ENCODE measurements at places on chromosomes 7 and 10.

GRCh38 chr10:68135922-68136792, 26.9 kb downstream of the MYPN start:
- DNase-seq: peak; percentile 9

- DNase-seq: peak; percentile 77
Measured at GRCh38 chr7:56092789-56093531, at the start of gene PHKG1. TSS of gene PHKG1 (minus strand) at chr7:56092952. CDS start at chr7:56088941, 4,011 bp downstream.

GRCh38 chr7:132526111-132526740, 50.0 kb downstream of the PLXNA4 start:
- no peak for DNase-seq

DNA sequence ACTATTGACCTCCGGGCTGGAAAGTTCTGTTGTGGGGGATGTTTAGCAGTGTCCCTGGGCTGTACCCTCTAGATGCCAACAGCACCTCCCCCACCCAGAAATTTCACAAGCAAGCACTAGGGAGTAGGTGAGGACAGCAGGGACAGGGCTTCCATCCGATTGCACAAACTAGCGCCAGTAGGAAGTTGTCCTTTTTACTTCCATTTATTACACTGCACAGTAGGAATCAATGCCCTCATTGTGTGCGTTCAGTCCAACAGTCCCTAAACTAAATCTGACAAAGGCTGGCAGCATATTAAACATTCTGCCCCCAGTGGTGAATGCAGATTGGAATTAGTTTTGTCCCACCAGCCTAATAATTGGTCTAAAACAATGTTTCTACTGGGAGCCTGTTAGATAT, 6.4 kb upstream of the SOSTDC1 start:
- no peak for DNase-seq

- no peak for DNase-seq
Measured at GRCh38 chr7:140967438-140967837, 42.7 kb upstream of the BRAF start.

DNA sequence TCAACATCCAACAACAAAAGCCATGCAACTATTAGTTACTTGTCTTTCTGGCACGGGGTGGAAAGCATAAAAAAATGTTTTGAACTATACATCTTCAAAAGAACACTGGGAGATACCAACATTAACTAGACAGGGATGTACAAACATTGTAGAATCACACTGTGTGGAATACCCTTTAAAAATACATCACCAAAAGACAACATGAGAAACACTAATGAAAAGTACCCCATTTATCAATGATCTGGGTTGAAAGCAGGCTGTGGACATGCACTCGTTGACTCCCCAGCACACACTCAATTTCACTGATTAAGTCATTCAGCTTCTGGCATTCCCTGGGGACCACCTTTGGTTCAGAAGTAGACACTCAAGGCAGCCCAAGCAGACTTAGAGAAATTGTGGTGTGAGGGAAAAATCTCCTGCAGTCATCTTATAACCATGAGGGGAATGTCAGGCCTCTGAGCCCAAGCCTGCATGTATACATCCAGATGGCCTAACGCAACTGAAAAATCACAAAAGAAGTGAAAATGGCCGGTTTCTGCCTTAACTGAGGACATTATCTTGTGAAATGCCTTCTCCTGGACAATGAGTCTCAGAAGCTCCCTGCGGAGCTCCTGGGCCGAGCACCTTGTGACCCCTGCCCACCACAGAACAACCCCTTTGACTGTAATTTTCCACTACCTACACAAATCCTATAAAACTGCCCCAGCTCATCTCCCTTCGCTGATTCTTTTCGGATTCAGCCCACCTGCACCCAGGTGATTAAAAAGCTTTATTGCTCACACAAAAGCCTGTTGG, 53.0 kb downstream of the CACUL1 start:
- DNase-seq: no peak

DNA sequence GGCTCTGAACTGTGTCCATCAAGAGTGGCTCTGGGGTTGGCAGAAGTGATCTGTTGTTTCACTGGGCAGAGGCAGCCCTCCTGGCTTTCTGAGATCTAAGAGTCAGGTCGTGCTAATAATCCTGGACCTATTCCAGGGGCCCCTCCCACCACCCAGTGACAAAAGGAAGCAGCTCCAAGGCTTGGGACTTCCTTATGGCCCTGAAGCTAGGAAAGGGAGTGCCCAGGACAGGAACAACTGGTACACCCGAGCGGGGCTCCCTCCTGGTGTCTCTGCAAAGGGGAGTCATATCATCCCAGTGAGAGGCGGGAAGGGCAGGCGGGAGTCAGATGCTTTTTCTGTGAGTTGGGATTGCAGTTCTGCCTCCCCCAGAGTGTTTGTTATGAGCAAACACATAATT, 32.3 kb downstream of the RPS24 start:
- no peak for DNase-seq

DNA sequence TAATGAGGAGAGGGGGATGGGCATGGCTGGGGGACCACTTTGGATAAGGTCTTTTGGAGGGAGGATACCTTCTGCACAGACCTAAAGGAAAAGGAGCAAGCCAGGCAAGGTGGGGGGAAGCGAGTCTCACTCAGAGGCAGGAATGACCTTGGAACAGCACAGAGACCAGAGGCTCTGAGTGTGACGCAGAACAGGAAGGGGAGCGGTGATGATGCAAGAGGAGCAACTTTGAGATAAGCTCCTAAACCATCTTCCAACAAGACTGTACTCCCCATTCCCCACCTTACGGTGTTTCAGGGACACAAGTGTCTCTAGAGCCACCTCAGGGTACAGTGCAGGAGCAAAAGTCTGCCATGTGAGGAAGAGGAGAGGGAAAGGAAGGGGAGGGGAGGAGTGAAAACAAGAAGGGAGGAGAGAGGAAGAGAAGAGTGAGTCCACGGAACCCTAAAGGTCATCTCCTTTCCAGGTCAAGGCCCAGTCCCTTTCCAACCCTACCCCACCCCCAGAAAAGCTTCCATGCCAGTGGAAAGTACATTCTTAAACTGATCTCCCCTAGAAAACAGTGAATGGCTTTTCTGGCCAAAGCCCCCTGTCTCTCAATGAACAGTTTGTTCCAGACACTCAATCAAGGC, 54.1 kb downstream of the JAZF1 start:
- DNase-seq: no peak

- no peak for DNase-seq
Measured at GRCh38 chr7:25238066-25238725, 9.9 kb upstream of the NPVF start.

DNA sequence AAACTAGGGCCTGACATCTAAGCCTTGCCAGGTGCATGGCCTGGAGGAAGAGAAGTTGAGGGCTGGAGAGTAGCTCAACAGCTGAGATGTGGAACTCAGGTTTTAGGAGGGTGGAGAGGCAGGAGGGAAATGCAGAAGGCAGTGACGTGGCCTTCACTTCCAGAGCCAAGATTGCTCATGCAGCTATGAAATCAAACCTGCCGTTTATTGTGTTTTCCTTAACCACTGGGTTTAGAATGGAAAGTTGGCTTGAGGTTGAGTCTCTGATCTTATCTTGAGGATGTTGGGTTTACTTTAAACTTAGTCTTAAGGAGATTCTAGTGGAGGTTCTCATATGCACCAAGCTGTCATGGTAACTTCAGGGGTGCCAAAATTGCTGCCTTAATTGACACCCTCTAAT, 178.6 kb downstream of the SORCS3 start:
- DNase-seq: no peak

DNA sequence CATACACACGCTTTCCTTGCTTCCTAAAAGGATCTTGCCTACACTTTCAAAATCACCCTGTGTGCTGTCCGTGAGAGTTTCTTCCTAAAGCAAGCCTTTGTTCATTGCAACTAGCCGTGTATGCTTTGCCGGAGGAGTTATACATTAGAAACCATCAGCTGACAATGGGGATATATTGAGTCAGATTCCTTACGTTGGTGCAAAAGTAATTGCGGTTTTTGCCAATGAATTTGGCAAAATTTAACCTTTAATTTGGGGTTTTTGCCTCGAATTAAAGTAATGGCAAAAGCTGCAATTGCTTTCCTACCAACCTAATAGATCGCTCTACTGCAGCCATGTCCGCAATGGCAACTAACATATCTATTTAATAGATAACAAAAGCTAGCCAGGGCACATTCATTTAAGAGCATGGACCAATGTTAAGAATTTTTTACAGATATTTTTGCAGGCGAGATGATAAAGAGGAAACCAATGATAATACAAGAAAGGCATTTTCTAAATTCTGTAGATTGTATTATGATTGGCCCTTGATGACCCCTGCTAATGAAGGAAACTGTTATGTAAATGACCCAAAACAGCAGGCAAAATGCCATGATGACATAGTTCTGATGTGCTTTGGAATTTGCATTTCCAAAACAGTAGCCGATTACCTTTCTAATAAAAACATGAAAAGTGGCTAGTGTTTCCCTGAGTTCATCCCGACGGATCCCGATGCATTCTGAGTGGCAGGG, 184.8 kb upstream of the NRP1 start:
- DNase-seq: no peak

DNA sequence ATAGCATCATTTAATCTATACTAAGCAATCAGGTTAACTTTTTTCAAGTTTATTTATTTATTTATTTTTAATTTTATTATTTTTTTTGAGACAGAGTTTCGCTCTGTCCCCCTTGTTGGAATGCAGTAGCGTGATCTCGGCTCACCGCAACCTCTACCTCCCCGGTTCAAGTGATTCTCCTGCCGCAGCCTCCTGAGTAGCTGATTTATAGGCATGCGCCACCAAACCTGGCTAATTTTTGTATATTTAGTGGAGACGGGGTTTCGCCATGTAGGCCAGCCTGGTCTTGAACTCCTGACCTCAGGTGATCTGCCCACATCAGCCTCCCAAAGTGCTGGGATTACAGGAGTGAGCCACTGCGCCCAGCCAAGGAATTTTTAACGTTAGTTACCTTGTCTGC, 635 bp upstream of the MYPN start:
- DNase-seq: no peak

Data from hindlimb muscle (tissue), 1 donor.